ENCODE measurements at places on chromosomes 2 and 18. TPM values are rescaled to one million over a fixed set of nuclear protein-coding genes. Genes with fewer than 3 reads are reported as not detected.

Gene ABCB11
- polyA plus RNA-seq, result 0.07 TPM

GRCh38 chr2:175009917-175010621, 4.9 kb upstream of the CHN1 start:
- DNase-seq, result no peak

DNA sequence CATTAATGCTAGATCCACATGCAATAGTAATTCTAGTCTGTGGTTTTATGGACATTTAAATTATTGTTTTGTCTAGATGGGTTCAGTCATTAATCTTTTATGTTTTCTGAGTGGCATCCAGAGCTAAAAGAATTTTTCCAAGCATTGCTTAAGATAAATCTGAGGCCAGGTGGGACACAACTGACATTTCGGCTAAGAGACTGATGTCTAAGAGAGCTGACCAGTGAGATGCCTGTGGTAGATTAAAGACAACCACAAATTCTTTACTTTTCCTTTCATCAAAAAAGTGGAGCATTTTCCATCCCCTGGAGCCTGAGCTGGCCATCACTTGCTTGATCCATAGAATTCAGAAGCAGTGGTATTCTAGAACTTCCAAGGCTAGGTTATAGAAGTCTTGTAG, 182.2 kb downstream of the NRP2 start:
- no peak for DNase-seq

Gene TBR1
- polyA plus RNA-seq, result not detected

Gene AGXT
- 0.08 TPM for polyA plus RNA-seq

Gene CCDC138
- polyA plus RNA-seq, result 19.0 TPM

Measured in left renal cortex interstitium (tissue), 4 donors.